ENCODE measurements at places on chromosomes 11 and 22.
A peak's percentile ranks its signal among the peaks of the same experiment; 100 is the strongest.

GRCh38 chr22:33440756-33441155 lies 382.6 kb upstream of the SYN3 start:
- no peak for DNase-seq

GRCh38 chr11:121596195-121597155 lies 143.7 kb upstream of the SORL1-AS1 start:
- no peak for DNase-seq

DNA sequence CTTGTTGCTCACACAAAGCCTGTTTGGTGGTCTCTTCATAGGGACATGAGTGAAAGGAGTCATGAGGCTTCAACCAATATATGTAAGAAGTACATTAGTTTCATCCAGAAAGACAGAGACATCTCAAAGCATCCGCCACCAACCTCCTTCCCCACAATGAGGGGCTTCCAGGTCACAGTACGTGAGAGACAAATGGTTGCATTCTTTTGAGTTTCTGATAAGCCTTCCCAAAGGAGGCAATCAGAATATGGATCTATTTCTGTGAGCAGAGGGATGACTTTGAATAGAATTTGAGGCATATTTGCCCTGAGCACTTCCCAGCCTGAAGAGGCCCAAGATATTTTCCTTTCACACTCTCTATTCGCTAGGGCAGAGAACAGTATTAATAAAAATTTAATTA lies 931.1 kb downstream of the FAM181B start:
- DNase-seq = no peak

DNA sequence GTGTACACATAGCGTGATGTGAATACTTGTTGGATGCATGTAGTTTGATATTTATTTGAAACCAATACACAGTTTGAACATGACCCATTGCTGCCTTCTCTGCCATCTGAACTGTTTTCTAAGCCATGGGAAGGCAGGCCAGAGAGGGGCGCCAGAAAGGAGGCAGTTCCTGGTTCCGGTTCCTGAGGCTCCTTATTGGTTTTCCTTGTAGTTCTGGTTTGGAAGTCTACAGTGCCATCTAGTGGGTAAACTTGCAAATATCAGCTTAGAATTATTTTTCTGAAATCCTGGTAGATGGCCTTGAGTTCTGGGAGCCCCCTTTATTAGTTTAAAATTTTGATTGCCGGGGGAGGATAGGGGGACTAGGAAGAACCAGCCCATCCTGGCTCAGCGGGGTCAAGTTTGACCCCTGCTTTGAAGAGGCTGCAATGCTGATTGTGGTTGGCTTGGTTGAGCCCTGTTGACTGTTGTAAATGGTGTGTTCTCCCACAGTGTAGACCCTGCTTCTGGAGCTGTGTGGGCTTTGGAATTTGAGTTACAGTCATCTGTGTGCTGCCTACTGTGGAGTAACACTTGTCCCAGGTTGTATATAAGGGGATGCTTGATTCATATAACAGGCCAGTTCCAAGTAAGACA lies 48.4 kb downstream of the GRAMD1B start:
- peak; percentile 71 for DNase-seq

- no peak for DNase-seq
Measured at GRCh38 chr11:68293708-68294107, 18.7 kb upstream of the LRP5 start.

- DNase-seq = no peak
Measured at GRCh38 chr11:121930004-121930965, 185.7 kb downstream of the BLID start.

- DNase-seq = peak; percentile 84
Measured at GRCh38 chr22:40898850-40899357, 37.0 kb upstream of the DNAJB7 start.

DNA sequence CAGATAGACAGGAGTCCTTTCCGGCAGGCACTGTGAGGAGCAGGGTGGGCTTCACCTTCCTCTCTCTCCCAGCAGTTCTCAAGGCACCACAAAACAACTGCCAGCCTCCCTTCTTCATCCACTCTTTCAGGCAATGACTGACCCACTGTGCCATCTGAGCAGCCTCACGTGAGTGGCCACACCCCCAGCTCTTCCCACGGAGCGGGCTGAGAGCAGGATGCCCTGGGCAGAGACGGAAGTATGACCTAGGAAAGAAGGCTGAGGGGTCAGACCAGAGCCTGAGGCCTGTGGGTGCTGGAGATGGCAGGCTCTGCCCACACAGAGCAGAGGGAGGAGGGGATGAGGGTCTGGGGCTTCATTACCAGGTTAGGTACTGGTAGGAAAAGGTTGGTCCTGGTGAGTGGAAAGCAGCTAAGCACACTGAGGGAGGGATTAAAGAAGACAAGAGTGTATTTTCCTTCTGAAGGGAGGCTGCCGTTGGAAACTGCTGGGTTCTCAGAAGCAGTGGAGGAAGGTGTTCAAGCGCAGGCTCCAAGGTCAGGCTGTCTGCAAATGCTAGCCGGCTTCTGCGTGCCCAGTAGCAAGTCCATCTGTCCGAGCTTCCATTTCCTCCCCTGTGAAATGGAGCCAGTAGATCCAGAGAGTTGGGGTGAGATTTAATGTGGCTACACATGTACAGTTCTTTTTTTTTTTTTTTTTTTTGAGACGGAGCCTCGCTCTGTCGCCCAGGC lies 4.6 kb downstream of the NLRP6 start:
- no peak for DNase-seq

DNA sequence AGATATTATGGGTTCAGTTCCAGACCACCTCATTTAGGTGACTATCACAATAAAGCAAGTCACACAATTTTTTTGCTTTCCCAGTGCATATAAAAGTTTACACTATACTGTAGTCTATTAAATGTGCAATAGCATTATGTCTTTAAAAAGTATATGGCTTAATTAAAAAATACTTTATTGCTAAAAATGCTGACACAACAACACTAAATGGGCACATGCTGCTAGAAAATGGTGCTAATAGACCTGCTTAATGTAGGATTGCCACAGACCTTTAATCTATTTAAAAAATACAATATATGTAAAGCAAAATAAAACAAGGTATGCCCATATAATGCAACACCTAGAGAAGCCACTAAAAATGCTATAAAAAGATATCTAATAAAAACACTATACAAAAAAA lies 27.1 kb upstream of the OR5AK2 start:
- DNase-seq = no peak

DNA sequence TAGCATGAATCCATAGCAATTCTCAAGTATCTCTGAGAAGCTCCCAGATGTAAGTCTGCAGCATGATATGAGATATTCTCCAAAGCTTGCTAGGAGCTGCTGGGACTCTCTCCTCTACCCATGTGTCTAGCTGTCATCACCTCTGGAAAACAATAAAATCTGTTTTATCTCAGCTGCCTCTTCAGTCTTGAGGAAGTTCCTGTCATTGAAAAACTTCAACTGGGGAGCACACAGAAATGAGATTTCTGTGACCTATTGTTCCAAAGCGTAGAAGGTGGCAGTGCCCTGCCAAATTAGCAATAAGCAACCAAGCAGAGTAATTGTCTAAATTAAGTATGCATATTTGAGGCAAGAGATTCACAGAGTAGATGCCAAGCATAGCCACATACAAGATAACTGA lies 1380.6 kb upstream of the RAG2 start:
- no peak for DNase-seq

- no peak for DNase-seq
Measured at GRCh38 chr22:28710107-28710506, 30.5 kb upstream of the TTC28 start.

DNA sequence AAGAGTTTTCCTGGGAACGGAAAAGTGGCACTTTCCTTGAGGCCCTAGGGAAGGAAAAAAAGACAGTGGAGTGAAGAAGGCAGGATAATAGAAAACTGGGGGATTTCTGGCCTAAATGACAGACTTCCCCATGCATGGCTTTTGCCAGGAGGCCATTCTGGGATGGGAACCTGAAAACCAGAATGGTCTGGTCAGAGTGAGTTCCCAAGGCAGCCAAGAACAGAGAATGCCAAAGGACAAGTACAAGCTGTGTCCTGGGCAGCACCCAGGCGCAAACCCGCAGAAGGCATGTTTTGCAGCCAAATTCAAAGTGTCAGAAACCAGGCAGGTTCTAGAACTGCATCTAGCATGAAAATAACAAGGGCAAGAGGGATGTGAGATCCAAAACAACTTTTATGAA lies 162.4 kb downstream of the SPON1 start:
- no peak for DNase-seq

- DNase-seq = no peak
Measured at GRCh38 chr11:114614127-114614720, 18.6 kb upstream of the NXPE4 start.

DNA sequence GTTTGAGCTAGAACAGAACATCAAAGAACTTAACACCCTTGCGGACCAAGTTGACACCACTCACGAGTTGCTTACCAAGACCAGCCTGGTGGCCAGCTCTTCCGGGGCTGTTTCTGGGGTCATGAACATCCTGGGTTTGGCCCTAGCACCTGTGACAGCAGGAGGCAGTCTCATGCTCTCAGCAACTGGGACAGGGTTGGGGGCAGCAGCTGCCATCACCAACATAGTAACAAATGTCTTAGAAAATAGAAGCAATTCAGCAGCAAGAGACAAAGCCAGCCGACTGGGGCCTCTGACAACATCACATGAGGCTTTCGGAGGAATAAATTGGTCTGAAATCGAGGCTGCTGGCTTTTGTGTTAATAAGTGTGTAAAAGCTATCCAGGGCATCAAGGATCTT lies 8.7 kb downstream of the APOL5 start:
- DNase-seq = no peak

DNA sequence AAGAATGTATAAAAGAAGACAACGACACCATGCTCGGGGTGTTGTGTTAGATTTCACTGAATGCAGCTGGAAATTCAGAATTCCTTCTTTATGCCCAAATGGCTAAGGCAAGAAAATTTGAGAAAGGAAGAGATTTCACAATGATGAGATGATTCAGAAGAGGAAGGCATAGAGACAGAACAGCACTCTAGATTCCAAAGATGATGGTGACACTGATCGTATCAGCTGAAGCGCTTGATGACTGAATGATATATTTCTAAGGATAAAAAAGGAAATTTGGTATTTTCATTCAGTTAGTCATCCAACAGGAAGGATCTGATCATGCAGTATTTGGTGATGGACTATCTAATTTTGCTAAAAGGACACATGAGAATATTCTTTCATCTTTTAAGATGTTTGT lies 189.2 kb downstream of the EFCAB6 start:
- no peak for DNase-seq

DNA sequence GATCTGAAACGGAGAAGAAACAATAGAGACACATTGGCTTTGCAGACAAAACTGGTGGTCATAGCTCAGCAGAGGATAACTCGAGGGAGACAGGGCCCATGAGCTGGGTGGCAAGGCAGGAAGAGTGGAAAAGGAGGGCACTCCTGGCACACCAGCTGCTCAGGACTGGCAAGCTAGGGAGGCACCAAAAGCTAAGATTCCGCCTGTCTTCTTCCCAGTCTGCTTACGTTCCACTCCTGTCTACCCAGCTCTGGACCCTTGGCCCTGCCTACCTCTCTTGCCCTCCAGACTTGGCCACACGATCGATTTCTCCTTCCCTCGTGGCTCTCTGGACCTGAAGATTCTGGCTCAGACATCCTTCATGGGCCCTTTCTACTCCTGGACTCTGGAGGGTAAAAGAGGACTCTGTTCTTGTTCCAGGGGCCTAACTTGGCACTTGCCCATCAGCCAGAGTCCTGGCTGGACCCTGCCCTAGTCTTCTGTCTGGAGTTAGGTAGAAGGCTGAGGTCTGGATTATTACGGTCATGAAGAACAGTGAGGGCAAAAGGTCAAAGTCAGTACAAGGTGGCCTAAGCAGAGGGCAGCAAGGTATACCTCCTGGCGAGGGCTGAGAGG lies 115.2 kb upstream of the PITPNB start:
- DNase-seq = no peak

- no peak for DNase-seq
Measured at GRCh38 chr11:44575288-44575672, 9.8 kb downstream of the CD82 start.

- no peak for DNase-seq
Measured at GRCh38 chr11:76293189-76293631, 86.9 kb upstream of the WNT11 start.

- DNase-seq = no peak
Measured at GRCh38 chr11:92702805-92703448, 266.5 kb upstream of the MTNR1B start.

- DNase-seq = peak; percentile 75
Measured at GRCh38 chr22:39496131-39496838, 5.8 kb upstream of the MIEF1 start.

- no peak for DNase-seq
Measured at GRCh38 chr11:58506935-58507334, 970 bp downstream of the OR5B21 start.

DNA sequence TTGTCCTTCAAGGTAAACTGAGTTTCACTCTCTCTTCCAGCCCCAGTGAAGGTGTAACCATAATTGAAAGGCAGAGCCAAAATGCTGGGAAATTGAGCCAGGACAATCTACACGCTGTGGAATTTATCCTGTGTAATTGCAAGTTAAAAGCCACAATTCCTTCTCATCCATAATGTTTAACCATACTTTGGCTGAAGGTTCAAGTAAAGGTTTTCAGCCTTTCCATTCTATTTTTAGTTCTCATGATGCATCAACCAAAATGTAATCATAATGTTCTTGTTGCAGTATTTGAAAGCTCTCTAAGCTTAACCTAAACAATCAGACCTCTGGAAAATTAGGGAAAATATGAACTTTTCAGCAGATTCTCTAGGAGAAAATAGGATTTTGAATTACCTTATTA lies 14.0 kb upstream of the ARHGAP42 start:
- DNase-seq = no peak

DNA sequence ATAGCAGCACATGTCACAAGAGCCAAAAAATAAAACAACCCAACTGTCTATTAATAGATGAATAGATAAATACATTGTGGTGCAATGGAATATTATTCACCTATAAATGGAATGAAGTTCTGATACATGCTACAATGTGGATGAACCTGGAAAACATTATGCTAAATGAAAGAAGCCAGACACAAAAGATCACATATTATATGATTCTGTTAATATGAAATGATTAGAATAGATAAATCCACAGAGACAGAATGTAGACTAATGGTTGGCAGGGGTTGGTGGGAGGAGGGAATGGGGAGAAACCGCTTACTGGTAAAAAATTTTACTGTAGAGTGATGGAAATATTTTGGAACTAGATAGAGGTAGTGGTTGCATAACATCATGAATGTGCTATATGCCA lies 32.9 kb upstream of the RRM1 start:
- no peak for DNase-seq

DNA sequence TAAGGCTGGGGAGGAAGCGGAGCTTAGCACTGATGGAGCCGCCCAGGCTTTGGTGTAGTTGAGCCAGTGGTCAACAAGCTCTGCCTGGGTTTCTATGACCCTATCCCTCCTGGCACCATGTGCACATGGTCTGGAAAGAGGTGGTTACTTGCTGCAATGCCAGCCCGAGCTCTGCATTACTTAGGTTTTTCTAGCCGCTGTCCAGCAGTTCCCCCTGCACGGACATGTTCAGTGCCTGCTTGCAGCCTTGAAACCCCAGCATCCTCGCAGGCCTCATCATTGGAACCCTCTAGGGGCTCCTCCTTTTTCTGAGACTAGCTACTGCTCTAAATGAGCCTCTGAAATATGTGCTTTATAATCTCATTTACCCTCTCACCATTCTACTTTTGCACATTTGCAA lies 16.6 kb downstream of the CNTF start:
- no peak for DNase-seq
